ENCODE measurements at places on chromosomes 1 and 21. TPM values are rescaled to one million over a fixed set of nuclear protein-coding genes. Genes with fewer than 3 reads are reported as not detected.
A peak's percentile ranks its signal among the peaks of the same experiment; 100 is the strongest.

GRCh38 chr1:175755516-175756070 lies 12.2 kb upstream of the TNR start:
- DNase-seq: no peak

GRCh38 chr1:157194731-157195520 lies 56.7 kb upstream of the ETV3 start:
- DNase-seq: no peak

AMY2B gene
- total RNA-seq: 29.7 TPM

GRCh38 chr1:154831462-154831861 lies 38.6 kb downstream of the KCNN3 start:
- DNase-seq: no peak

GRCh38 chr1:9689011-9689706 lies 37.6 kb downstream of the PIK3CD start:
- peak; percentile 76 for DNase-seq

GRCh38 chr21:37230632-37231248 lies 36.4 kb downstream of the VPS26C start:
- DNase-seq: no peak

DNA sequence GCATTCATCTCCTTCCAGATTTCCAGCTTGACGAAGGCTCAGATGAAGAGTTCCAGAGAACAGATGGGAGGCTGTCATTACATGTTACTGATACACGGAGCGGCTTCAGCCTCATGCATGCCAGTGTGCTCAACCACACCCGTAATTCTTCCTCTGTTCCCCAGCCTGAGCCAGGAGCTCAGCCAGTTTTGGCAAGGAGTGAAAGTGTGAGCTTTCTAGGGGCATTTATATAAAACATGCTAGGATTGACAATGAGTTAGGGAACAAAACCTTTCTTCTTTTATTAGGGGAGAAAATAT lies 290.4 kb upstream of the PLXNA2 start:
- peak; percentile 82 for DNase-seq

DNA sequence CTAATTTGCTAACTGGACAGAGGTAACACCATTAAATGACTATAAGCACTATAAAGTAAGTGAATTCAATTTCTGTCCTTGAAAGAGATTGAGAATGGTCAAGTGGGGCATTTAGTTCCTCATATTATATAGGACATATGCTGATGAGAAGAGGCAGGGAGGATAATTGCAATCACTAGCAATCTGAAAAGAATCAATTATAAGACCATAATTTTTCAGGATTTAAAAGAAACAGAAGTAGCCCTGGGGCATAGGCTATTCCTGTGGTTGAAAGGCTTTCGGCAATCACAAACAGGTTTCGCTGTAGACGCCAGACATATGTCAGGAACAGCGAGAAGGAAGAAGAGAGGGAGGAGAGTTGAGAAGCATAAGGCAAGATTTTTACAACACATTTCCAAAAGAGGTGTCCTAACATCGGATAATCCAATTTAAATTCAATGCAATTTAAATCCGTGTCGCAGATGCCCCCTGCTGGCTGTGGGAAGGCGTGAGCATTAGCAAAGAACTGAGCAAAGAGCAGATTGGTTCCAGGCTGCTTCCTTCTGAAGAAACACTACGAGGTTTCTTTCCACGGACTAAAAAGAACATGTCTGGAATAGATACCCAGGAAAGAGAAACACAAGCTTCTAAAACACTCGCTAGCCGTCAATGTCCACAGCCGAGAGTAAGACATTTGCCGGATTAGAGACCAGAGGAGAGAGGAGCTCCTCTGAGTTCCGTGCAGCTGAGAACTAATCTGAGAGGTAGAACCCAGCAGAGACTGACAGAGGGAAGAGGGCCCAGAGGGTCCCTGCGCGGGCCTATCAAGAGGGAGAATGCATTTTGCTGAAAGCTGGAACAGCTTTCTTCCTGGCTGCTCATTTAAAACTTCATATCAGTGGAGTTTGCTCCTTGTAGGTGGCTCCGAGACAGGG lies 27.9 kb downstream of the RGS5 start:
- peak; percentile 75 for DNase-seq

FMO4 gene
- total RNA-seq: 10.2 TPM

GUCA2B gene
- not detected for total RNA-seq

NMNAT2 gene
- 0.72 TPM for total RNA-seq

- no peak for DNase-seq
Observed at GRCh38 chr1:209733409-209734192, 22.3 kb upstream of the TRAF3IP3 start.

S100A2 gene
- total RNA-seq: 46.5 TPM

NT5C1A gene
- 19.6 TPM for total RNA-seq

ANGPTL3 gene
- not detected for total RNA-seq

GRCh38 chr1:183477986-183478781 lies 5.9 kb downstream of the SMG7 start:
- DNase-seq: no peak

- DNase-seq: no peak
Observed at GRCh38 chr1:106406114-106406513, 650.4 kb upstream of the PRMT6 start.

DNA sequence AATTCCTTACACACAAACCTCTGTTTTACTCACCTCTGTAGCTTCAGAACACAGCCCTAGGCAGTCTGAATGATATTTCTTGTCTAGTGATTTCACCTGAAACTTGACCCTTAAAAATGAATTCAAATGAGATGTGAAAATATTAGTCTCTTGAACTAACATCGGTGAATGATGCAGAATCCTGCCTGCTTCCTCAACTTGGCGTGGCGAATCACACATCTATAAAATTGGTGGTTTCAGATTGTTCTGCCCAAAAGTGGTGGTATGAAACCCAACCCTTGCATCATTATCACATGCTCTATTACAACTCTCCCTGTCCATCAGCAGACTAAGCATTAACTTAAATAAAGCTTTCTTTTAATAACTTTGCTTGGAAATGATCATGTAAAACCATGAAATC lies 26.9 kb upstream of the C1orf21 start:
- DNase-seq: no peak

CD48 gene
- total RNA-seq: 3.3 TPM

DNA sequence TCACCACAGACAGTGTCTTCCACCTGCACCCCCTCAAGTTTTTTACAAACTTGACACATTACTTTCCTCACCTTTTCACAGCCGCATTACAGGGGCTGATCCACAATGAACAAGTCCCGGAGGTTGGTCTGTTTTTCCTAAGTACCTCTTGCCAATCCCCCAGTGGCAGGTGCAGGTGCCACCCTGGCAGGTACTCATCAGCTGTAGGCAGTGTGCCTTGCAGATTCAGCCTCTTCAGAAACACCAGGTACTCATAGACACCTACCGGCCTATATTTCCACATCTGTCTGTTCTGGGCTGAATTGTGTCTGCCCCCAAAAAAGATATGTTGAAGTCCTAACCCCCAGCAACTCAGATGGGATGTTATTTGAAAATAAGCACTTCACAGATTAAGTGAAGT lies 81.4 kb upstream of the CNIH3 start:
- DNase-seq: no peak

GRCh38 chr1:119340861-119341261 lies 27.7 kb upstream of the HAO2 start:
- DNase-seq: no peak

DNA sequence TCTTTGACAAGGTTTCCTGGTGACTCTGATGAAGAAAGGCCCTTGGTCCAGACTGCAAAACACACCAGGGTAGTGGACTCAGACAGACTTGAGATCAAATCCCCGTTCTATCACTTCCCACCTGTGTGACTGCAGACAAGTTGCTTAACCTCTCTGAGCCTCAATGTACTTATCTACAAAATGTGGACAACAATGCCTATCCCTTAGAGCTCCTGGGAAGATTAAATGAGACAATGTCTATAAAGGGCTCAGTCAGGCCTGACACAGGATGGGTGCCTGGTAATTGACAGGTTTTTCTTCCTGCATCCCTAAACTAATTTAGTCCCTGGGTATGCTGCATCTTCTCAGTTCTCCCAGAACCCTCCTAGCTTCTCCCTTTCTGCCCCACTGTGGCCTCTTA lies 37.9 kb upstream of the ZBTB40 start:
- no peak for DNase-seq

RPAP2 gene
- total RNA-seq: 19.0 TPM

DNA sequence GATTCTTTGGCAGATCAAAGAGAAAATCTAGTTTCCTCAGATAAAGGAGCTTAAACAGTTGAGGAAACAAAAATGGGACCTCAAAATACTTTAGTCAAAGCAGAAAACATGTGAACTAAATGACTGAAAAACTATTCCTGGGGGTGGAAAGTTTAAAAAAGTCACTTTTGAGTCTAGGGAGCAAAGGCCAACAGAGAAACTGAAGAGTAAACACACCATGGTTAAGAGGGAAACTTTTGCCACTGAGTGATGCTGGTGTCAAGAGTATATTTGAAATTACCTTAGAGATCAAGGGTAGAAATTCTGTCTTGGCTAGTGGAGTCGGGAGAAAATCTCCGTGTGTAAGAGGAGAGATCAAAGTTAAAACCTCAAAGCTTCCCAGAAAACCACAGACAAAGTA lies 501.2 kb upstream of the ADGRL4 start:
- DNase-seq: no peak

DNA sequence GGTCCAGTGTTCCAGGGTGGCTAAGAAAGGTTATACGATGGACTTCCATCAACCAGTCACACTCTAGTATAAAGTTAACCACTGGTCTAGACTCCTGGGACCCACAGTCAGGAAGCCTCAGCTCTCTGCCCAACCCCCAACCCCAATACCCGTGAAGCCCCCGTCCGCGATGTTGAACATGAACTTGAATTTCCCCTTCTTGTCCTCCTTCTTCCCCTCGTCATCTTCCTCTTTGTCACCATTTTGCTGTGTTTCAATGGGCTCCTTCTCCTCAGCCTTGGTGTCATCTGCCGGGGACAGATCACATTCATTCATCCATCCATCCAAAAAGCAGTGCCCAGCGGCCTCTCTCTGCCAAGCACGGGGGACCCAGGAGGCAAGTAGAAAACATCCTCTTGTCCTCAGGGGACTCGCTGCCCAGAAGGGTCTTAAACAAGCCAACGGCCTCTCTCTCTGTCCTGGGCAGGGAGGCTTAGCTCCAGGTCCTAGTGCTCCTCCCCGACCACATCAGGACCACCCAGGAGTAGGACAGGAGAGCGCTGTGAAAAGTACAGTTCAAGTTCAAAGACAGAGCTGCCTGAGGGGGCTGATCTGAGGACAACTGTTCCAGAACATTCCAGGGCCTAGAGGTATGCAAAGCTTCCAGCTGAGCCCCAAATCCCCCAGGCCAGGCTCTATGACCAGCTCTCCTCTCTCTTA lies 66.5 kb downstream of the KCNAB2 start:
- DNase-seq: no peak

DNA sequence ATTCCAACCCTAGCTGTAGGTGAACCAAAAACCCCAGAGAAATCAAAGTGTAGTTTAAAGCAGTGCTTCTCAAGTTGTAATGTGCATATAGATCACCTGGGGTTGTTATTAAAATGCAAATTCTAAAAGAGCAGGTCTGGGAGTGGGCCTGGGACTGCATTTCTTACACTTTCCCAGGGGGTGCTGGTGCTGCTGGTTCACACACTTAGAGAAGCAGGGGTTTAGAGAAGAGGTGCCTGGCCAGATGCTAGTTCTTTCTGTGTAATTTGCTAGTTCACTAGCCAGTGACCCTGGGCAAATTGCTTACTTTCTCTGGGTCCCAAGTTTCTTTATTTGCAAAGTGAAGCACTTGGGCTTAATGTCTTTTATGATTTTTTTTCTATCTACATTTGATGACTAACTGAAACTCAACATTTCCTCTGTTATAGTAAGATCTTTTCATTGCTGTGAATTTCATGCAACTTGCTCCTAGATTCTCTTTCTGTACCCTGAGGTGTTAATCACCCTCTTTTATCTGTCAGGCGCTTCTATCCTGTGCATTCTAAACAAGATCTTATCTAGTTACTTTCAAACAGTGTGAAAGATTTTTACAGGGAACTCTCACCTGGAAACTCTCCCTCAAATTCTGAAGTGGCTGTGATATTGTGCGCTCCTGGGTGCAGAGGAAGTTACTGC lies 141.9 kb upstream of the UBE2U start:
- DNase-seq: no peak

NHLH1 gene
- not detected for total RNA-seq

DNAI4 gene
- total RNA-seq: 15.2 TPM

- peak; percentile 73 for DNase-seq
Observed at GRCh38 chr21:28737674-28738419, 254.8 kb downstream of the LTN1 start.

DNA sequence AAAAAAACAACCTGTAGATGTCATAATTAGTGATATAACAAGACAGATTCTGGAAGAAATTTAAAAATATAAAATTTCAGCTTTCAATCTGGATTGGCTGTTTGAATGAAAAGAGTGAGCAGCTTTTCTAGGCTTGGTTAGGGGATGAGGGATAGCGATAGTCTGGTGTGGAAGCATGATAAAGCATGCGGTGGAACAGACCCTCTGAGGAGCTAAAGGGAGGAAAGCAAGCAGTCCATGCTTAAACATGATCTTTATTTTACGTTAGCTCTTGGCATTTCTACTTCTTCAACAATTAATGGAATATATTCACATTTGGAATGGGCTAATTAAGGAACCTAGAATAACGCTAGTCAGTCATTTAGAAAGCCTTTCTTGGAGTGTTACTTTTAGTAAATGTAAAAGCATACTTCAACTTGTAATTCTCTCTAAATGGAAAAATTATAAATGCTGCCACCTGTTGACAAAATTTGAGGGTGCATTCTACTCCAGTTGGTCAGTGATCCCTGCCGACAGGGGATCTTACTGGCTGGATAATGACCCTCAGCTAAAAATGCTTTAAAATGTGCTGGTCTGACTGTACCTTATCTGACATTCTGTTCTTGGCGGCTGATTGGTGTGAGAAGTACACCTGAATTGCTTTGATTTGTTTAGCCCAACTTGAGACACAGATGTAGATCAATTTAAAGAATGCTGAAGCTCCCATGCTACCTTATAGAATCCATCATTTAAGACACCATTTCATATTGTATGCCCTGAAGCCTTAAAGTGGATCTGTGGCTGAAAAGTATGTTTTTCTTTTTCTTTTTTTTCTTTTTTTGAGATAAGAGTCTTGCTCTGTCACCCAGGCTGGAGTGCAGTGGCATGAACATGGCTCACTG lies 61.2 kb downstream of the AK4 start:
- DNase-seq: peak; percentile 82

FCER1A gene
- total RNA-seq: 3.4 TPM

ARHGAP30 gene
- 3.0 TPM for total RNA-seq

ATP1A4 gene
- total RNA-seq: 0.62 TPM

KRTAP12-2 gene
- not detected for total RNA-seq

RBM11 gene
- total RNA-seq: not detected

MYCBP gene
- 10.8 TPM for total RNA-seq

DNA sequence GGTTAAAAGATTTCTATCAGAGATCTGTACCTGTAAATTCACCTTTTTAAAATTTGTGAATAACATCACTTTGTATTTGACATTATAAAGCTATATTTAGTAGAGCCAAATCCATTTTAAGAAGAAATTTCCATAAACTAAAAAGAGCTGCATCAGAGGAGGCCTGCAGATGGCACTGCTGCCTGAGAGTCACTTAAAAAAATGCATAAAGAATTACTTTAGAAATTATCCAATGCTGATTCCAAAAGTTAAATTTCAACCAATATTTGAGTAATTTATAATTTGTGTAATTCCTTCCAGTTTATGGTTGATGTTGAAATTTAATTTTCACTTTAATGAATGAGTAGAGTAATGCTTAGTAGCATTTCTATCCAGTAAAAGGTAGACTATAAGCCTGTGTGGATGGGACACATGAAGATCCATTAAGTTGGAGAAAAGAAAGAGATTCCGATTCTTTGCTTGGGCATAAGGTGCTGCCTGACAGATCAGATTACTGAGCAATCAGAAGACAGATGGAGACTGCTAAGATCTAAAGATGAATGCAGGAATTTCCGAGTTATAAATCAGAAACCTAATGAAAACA lies 20.7 kb upstream of the RPE65 start:
- peak; percentile 44 for DNase-seq

GRCh38 chr1:154557248-154557938 lies 1.1 kb downstream of the UBE2Q1 start:
- no peak for DNase-seq

GNAT2 gene
- 0.21 TPM for total RNA-seq

HES2 gene
- total RNA-seq: 3.2 TPM

All from tongue (tissue), 3 donors.